Epithelial cell of alveolus of lung (primary cell): ENCODE measurements at places on chromosomes 1 and 21. TPM values are rescaled to one million over a fixed set of nuclear protein-coding genes. Genes with fewer than 3 reads are reported as not detected.

Gene ILDR2
- total RNA-seq, result under 0.01 TPM in 1 of 2 replicates, not detected in the other

Gene SERPINC1
- total RNA-seq, result 0.13 TPM in 1 of 2 replicates, not detected in the other

Gene NUAK2
- 2.1 and 13.1 TPM in 2 replicates for total RNA-seq

Gene HPDL
- total RNA-seq, result 1.3 and 8.3 TPM in 2 replicates

Gene ITLN2
- total RNA-seq, result not detected in 2 replicates
